ENCODE measurements at places on chromosomes 6 and 20.

DNA sequence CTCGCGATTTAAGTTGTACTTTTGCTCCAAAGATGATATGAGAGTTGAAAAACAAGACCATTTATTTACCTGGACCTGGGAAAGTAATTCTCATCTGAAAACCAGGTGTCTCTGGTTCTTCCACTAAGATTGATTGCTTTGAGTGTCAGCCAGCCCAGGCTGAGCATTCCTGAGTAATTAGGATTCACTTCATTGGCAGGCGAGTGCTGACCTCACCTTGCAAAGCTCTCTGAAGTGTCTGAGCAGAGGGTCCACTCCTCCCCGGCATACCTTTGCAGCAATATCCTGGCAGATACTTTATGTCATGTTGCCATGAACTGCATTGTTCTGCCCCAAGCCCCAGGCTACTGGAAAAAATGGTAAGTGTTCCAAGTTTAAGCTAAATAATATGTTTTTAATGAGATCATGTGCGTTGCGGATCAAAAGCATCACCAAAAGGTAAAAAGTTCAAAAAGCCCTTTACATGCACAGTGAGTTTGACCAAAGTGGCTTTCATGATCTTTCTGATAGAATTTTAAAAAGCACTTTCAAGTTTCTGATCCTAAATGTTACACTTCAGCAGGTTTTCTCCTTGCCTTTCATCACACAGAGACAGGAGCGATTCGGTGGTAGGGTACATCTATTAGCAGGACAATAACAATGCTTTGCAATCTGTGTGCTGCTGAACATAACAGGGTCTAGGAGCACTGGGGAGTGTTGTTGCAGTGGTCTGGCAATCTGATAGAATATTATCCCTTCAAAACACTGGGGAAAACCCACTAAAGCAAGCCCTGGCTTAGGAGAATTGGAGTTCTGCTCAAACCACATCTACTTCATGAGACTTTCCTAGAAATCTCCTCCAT, 127.8 kb upstream of the EEF1E1 start:
- no peak for DNase-seq

GRCh38 chr20:64090165-64090564, 6.0 kb upstream of the LKAAEAR1 start:
- peak; percentile 33 for DNase-seq

GRCh38 chr20:40920291-40920690, 108.3 kb upstream of the TOP1 start:
- no peak for DNase-seq

GRCh38 chr6:157966589-157966977, 15.1 kb upstream of the SYNJ2 start:
- no peak for DNase-seq

DNA sequence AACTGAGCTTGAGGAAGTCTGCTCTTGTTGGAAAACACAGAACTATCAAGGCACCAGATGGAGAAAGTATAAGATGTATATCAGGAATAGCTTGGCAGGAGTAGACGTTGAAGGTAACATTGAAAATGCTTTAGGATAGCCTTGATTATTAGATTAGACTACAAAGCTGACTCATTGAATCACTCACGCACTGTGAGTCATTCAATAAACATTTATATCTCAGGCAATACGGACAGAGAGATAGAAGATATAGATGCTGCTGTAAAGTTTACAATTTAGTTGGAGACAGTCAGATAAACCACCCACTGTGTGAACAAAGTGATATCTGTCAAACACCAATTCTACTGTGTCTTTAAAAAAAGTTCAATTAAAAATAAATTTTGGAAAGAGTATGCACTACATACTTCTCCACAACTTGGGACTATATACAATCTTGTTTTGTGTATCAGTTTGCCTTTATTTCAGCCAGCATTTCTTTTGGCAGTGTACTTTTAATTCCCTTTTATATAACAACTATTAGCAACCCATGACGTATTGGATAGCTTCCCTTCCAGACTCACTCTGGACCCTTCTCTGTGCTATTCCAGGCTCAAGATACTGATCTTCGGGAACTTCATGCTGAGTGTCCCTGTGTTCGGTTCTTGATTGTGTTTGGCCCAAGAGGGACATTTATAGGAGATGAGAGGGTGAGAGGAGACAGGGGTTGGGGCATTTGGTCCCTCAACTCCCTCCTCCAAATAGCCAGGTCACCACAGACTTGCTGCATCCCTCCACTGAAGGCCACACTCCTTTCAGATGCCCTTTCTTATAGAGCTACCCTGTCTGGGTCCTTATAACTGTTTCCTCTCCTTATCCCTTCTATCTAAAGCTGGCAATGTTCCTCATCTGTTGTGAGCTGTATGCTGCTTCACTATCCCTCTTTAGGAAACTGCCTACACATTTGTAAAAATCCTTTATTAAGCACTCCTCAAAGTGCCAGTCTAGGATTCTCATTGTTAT, 176.6 kb upstream of the PTPRK start:
- no peak for DNase-seq

DNA sequence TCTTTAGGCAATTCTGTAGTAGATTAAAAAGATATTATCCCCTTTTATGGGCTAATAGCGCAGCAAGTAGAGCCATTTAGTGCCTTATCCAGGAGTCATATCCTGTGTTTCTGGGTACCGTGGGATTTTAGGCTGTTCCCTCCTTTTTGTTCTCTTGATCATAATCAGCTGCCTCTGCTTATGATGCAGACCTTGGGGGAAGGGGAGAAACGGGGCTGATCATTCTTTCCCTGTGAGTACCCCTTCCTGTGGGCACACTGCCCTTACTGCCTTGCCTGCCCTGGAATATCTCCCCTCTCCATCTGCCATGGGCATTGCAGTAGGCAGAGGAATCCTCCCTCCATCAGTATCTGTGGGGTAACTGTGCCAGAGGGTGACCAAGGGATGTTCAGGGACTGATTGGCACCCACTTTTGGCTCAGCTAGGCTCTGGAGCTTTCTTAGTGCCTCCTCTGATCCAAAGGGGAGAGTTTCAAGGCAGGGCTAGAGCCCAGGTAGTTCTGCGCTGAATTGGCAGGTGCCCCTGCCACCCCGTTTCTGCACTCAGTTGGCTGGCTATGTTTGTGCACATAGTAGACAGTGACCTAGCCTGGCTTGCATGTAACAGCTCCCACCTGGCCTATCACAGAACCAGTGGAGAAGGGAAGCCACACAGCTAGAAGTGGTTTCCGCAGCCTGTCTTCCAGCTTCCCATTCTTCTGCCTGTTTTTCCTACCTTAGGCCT, 103.3 kb downstream of the FIG4 start:
- DNase-seq: no peak

DNA sequence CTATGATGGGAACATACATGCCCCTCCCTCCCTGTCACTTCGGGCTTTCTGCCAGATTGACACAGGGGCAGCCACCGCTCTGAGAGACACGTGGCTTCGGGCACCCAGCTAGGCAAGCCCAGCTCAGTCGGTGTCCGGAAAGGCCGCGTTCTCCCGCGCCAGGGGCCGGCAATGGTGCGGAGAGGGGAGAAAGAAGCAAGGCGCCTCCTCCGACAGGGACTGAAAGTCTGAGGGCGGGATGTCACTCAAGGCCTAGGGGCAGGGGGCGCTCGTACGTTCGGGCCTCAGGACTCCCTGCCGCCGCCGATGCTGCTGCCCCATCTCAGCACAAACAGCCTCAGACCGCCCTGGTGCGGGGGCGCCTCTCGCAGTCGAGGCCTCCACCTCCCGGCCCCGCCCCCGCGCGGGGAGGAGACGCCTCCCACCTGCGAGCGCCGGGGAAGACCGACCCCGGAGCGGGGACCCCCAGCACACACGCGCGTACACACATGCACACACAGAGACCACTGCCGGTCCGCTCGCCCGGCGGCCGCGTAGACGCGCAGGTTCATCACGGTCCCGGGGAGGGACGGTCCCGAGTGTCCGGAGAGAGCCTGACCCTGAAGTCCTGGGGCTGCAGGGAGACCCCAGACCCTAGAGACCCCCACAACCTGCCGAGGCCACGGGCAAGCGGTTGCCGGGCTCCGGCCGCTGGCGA, 1.9 kb downstream of the GRM4 start:
- peak; percentile 24 for DNase-seq

GRCh38 chr20:5608442-5609161, 141.6 kb upstream of the SHLD1 start:
- DNase-seq: no peak

GRCh38 chr20:43040427-43040826, 149.3 kb downstream of the PTPRT start:
- no peak for DNase-seq

DNA sequence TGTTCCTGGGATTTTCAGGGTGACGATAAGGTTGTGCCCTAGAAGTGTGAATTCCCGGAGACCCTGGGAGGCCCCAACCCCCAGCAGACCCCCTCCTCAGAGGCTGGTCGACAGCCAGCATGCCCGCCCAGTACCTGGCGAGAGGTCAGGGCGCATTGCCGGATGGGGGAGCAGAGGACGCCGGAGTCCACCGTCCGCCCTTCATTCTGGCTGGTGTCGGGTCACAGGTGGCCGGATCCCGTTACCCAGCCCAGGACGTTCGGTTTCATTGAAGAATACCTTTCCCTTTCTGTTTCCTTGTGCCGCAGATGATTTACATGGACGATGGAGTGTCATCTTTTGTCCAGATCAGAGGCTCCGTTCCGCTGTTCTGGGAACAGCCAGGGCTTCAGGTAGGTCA, 61.3 kb downstream of the SYNJ2 start:
- DNase-seq: no peak

DNA sequence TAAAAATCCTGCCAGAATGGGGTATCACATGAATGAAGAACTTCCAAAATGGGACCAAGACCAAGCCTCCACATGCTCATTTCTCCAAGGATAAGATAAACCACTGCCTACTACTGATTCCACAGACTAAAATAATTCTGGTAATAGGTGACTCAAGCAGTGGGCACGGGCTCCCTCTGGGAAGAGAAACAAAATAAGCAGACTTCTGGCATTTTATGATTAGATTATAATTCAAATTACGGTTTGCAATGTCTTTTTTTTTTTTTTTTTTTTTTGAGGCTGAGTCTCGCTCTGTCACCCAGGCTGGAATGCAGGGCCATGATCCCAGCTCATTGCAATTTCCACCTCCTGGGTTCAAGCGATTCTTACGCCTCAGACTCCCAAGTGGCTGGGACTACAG, 16.0 kb downstream of the UQCC1 start:
- no peak for DNase-seq

GRCh38 chr20:34493646-34494045, 22.6 kb upstream of the DYNLRB1 start:
- no peak for DNase-seq

GRCh38 chr6:23243854-23244253, 674.5 kb downstream of the HDGFL1 start:
- DNase-seq: no peak

DNA sequence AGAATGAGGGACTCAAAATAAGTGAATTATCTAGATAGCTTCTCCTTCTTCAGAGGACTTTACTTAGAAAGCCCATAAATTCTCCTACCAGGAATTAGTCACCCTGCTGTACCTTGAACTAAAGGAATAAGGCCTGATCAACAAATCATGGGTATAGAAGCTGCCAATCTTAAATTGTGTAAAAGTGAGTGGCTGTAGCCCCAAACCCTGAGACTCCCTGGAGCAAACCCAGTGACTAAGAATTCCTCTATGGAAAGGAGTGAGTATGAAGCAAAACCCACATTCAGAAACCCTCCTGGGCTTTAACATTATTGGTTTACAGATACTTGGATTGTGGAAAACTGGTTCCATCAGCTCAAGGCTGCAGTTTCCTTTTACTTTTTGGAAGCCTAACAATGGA, 285.8 kb upstream of the TBX18 start:
- DNase-seq: no peak

- no peak for DNase-seq
Measured at GRCh38 chr6:2503816-2504494, 246.8 kb downstream of the MYLK4 start.

- DNase-seq: no peak
Measured at GRCh38 chr6:35417979-35418661, 34.0 kb upstream of the FANCE start.

DNA sequence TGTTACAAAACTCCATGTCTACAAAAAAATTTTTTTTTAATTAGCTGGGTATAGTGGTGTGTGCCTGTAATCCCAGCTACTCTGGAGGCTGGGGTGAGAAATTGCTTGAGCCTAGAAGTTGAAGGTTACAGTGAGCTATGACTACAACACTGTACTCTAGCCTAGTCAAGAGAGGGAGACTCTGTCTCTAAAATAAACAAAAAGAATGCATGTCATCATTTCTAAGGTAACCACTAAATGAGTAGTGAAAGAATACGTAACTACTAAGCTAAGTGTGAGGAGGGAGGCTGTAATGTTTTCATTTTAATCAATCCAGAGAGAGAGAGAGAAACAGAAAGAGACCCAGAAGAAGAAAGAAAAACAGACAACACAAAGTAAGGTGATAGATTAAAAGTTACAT, 9.9 kb downstream of the SYCP2 start:
- DNase-seq: no peak

DNA sequence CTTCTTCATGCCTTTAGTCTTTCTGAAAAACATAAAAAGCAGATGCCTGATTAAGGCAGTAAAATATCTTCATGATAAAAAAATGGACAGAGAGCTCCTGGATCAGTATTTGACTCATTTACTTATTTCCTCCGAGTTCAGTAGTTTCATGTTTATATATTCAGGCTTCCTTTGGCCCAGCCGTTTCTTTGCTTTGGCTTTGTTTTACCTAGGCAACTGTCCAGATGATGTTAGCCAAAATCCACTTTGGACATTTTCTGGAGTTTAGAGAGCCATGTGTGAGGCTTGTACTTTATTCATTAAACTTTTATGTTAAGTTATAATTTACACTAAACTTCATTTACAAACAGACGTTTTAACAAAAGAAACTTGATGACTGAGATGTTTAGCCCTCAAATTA, 307.1 kb upstream of the RSPO3 start:
- DNase-seq: no peak

DNA sequence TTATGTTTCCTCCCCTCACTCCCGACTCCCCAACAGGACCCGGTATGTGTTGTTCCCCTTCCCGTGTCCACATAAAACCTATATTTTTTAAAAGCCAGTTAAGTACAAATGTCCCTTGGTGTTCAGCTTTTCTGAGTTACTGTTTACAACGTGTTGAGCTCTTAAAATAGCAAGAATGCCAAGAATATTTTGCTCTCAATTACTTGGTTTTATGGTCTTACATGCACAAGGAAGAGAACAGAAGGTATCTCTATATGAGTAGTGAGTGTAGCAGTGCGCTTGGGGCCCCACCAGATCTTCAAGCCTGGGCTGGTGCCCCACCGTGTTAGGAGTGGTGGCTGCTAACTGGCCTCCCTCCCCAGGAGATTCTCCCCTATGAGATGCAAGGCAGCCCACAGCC, 75.3 kb downstream of the RIN2 start:
- no peak for DNase-seq

DNA sequence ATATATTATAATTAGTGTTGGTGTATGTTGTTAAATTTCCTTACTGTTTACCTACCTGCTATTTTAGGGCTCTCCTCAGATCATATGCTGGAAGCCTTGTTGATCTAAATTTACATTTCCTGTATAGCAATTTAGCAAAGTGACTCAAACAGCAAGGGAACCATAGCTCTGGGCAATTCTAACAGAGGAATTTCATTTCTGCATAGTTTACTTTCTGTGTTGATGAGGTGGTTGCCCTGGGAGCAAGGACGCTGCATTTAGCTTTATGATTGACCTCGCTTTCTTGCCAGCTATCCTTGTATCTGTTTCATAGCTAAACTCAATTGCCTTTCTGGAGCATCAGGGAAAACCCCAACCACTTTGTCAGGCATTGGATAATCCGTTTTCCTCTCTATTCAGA, 810.8 kb downstream of the GRIK2 start:
- no peak for DNase-seq

- DNase-seq: no peak
Measured at GRCh38 chr6:53896196-53896595, 101.4 kb downstream of the LRRC1 start.

- no peak for DNase-seq
Measured at GRCh38 chr20:991850-992249, 10.3 kb downstream of the RSPO4 start.

Measured in DMS79 (cell line).